ENCODE measurements at places on chromosomes 3 and 15.

DNA sequence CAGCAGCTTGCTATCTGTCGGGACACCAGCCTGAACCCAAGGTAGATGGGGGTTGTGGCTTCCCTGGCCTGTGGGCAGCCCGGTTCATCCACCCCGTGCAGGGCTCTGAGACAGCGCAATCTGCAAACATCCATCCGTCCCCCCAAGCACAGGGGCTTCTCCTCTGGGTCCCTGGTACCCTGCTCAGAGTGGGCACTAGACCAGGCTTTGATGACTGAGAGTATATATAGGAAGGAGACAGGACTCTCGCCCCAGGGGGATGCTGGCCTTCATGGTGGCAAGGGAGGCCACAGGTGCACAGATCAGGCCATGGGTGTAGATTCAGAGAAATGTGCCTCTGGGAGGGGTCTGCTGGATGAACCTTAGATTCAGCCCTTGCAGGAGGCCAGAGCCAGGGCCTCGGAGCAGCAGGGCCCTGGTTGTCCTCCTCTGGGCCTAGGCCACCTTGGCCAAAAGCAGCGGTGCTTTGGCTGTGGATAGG lies 40.3 kb downstream of the CFAP100 start:
- no peak for DNase-seq

- no peak for DNase-seq
Measured at GRCh38 chr3:169758359-169758994, 6.4 kb downstream of the TERC start.

- DNase-seq = no peak
Measured at GRCh38 chr3:159455741-159456181, 532.9 kb upstream of the IL12A start.

- no peak for DNase-seq
Measured at GRCh38 chr15:69590201-69590710, 137.6 kb downstream of the RPLP1 start.

Data from NCI-H526 (cell line).